ENCODE measurements at places on chromosomes 5 and 9.

- DNase-seq = no peak
Observed at GRCh38 chr5:35194635-35195471, 35.4 kb downstream of the PRLR start.

GRCh38 chr5:143796125-143796524 is 15.8 kb upstream of the HMHB1 start:
- DNase-seq = no peak

DNA sequence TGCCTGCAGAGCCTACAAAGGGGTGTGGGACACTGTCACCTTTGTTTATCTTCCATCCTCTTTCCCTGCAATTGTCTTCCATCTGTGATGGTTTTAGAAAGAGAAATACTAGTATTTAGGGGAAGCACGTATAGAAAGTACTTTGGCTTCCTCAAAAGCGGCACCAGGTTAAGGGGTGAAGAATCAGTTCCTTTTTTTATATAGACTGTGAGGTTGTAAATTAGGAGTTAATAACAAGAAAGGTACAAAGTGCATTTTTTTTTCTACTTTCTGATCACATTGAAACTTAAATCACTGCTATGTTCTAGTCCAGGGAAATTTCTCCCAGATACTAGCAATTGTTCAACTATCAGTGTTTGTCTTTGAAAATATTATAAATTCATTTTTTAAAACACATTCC is 219.3 kb downstream of the CEMIP2 start:
- no peak for DNase-seq

GRCh38 chr9:69579032-69579758 is 93.0 kb downstream of the APBA1 start:
- DNase-seq = no peak
